ENCODE measurements at places on chromosomes 7 and 10. TPM values are rescaled to one million over a fixed set of nuclear protein-coding genes. Genes with fewer than 3 reads are reported as not detected.

The SLC26A3 gene
- total RNA-seq = not detected

The WNT8B gene
- not detected for total RNA-seq

The SLC13A4 gene
- not detected for total RNA-seq

The CHST15 gene
- total RNA-seq = 0.26 TPM

The CFAP58 gene
- total RNA-seq = not detected

The GAD2 gene
- not detected for total RNA-seq

GRCh38 chr7:44852590-44852989 is 4.7 kb upstream of the H2AZ2 start:
- no peak for DNase-seq
- H3K4me1 ChIP-seq = peaks cover 7% of the 10 kb centered on the region
- H3K36me3 ChIP-seq = peaks cover 2% of the 10 kb centered on the region
- no peak overlapping the region for H3K27ac ChIP-seq
- H3K27me3 ChIP-seq = no peaks in the 10 kb centered on the region
- no peak overlapping the region for H3K4me3 ChIP-seq

- H3K36me3 ChIP-seq = no peaks in the 10 kb centered on the region
- no peak for DNase-seq
- H3K27ac ChIP-seq = peak overlapping the region; percentile 79
- peaks cover 23% of the 10 kb centered on the region for H3K4me1 ChIP-seq
Observed at GRCh38 chr7:135795846-135796570, 47.4 kb upstream of the FAM180A start.

DNA sequence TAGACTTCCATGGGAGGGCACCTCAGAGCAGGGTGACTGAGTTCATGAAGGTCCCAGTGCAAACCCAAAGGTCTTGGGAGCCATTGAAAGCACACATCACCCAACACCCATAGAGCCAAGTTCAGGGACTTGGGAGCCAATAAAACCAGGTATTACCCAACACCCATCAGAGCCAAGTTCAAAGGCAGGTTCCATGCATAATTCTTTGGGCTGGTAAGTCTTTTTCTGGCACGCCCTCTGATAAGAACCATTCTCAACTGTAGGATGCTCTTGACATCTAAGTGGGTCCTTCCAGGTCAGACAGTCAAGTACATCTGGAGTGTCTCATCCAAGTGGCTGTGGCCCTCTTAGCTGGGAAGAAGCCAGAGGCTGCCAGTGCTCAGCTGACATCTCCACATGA is 63.2 kb downstream of the EBF3 start:
- no peak for DNase-seq
- H3K4me3 ChIP-seq = no peak overlapping the region
- H3K4me1 ChIP-seq = peaks cover 2% of the 10 kb centered on the region
- H3K36me3 ChIP-seq = no peaks in the 10 kb centered on the region
- H3K27me3 ChIP-seq = peaks cover 47% of the 10 kb centered on the region

GRCh38 chr10:23955456-23956225 is 253.3 kb upstream of the KIAA1217 start:
- no peak overlapping the region for H3K4me3 ChIP-seq
- no peak overlapping the region for H3K27ac ChIP-seq
- no peaks in the 10 kb centered on the region for H3K27me3 ChIP-seq
- DNase-seq = no peak
- H3K36me3 ChIP-seq = no peaks in the 10 kb centered on the region

DNA sequence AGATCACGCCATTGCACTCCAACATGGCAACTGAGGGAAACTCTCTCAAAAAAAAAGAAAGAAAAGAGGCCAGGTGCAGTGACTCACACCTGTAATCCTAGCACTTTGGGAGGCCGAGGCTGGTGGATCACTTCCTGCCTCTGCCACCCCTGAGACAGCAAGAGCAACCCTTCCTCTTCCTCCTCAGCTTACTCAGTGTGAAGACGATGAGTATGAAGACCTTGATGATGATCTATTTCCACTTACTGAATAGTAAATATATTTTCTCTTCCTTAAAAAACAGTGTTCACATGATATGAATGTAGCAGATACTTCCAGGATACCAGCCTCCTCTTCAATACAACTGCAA is 2.1 kb upstream of the ZKSCAN1 start:
- no peaks in the 10 kb centered on the region for H3K27me3 ChIP-seq
- DNase-seq = no peak
- peaks cover 14% of the 10 kb centered on the region for H3K4me1 ChIP-seq
- H3K27ac ChIP-seq = peak overlapping the region; percentile 14
- H3K4me3 ChIP-seq = no peak overlapping the region

GRCh38 chr10:28532337-28533185 is at the start of gene WAC:
WAC (plus strand) TSS chr10:28533118; CDS start chr10:28533580, 462 bp downstream.
- peak within 1 kb of the TSS; percentile 92 for H3K4me3 ChIP-seq
- H3K4me1 ChIP-seq = peaks cover 51% of the 10 kb centered on the region
- DNase-seq = peak; percentile 93
- peak within 1 kb of the TSS; percentile 96 for H3K27ac ChIP-seq

GRCh38 chr7:101767544-101767943 is 49.9 kb upstream of the CUX1 start:
- H3K27me3 ChIP-seq = peaks cover 11% of the 10 kb centered on the region
- H3K36me3 ChIP-seq = peaks cover 2% of the 10 kb centered on the region
- no peaks in the 10 kb centered on the region for H3K4me1 ChIP-seq
- no peak for DNase-seq

GRCh38 chr7:31783221-31783620 is 96.2 kb downstream of the PPP1R17 start:
- no peaks in the 10 kb centered on the region for H3K4me1 ChIP-seq
- H3K36me3 ChIP-seq = no peaks in the 10 kb centered on the region
- no peak overlapping the region for H3K27ac ChIP-seq
- no peaks in the 10 kb centered on the region for H3K27me3 ChIP-seq
- DNase-seq = no peak

DNA sequence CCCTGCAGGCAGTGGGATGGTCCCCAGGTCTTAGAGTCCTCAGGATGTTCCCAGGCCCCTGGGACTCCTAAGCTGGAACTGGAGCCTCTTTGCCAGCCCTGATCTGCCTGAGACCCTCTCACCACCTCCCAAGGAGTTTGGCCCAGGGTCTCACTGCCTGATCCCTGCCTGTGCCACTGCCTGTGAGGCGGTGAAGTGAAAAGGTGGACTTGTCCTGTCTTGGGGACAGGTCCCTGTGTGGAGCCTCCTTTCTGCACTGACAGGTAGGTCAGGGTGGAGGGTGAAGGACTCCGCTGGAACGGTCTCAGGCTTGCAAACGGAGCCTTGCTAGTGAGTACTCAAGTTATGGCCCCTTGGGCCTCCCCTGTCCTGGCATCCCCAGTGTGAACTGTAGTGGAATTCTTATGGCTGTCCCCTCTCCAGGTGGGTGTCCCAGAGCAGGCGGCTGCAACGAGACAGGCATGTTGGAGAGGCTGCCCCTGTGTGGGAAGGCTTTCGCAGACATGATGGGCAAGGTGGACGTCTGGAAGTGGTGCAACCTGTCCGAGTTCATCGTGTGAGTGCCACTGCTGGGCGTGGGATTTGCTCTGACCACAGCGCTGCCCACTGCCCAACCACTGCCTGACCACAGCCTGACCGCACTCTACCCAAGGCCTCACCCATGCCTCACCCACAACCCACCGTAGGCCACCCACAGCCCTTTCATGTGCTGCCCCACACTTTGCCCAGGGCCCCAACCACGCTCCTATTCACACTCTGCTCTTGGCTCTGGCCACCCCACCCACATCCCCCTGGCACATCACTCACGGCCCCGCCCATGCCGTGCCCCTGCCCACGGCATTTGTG is 19.5 kb downstream of the RAMP3 start:
- no peak overlapping the region for H3K4me3 ChIP-seq
- no peak for DNase-seq
- H3K27ac ChIP-seq = no peak overlapping the region
- peaks cover 7% of the 10 kb centered on the region for H3K4me1 ChIP-seq
- peaks cover 3% of the 10 kb centered on the region for H3K36me3 ChIP-seq
- peaks cover 22% of the 10 kb centered on the region for H3K27me3 ChIP-seq

- H3K4me3 ChIP-seq = peak overlapping the region; percentile 50
- H3K27me3 ChIP-seq = peaks cover 87% of the 10 kb centered on the region
- DNase-seq = no peak
- H3K36me3 ChIP-seq = no peaks in the 10 kb centered on the region
- H3K27ac ChIP-seq = no peak overlapping the region
Observed at GRCh38 chr10:99233000-99233688, 2.5 kb downstream of the HPSE2 start.

DNA sequence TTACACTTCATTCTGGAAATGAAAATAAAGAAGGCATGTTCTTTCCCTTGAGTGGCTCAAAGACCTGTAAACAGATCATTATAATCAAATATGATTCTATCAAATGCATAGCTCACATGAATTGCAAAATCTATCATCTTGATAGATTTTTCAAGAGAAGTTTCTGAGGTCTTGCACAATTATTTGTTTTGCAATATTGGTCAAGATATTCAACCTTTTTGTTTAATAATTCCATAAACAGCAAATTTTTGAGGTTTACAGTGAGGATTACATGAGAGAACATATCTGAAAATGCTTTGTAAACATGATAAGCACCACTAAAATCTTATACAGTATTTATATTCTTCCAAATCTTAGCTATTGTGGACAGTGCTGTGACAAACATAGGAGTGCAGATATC is 160.8 kb downstream of the HDAC9 start:
- H3K27me3 ChIP-seq = no peaks in the 10 kb centered on the region
- H3K36me3 ChIP-seq = no peaks in the 10 kb centered on the region
- no peak for DNase-seq
- no peak overlapping the region for H3K27ac ChIP-seq

DNA sequence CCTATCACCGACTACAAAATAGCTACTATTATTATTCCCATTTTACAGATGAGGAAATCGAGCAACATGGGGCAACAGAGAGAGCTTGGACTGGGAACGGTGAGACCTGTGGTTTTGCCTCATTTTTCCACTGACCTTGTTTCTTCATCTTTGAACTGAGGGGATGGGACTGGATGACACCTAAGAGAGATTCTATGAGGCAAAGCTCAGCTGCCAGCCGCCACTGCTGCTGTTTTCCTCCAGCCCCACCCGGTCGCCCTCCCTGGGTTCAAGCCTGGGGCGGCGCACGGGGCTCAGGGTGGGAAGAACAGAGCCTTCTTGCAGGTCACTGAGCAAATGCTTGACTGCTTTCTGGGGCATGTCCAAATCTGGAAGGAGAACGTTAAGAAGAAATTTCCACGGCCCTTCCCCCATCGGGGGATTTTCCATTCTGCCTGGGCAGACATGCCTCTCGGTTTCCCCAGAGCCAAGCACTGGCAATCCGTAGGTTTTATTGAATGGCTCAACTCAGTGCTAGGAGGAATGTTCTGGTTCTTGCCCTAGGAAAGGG is 12.3 kb downstream of the DDIT4 start:
- no peaks in the 10 kb centered on the region for H3K27me3 ChIP-seq
- H3K27ac ChIP-seq = peak overlapping the region; percentile 83

GRCh38 chr7:130393101-130393561 is 12.8 kb downstream of the CPA1 start:
- H3K27ac ChIP-seq = peak overlapping the region; percentile 68
- H3K36me3 ChIP-seq = no peaks in the 10 kb centered on the region
- H3K27me3 ChIP-seq = no peaks in the 10 kb centered on the region

DNA sequence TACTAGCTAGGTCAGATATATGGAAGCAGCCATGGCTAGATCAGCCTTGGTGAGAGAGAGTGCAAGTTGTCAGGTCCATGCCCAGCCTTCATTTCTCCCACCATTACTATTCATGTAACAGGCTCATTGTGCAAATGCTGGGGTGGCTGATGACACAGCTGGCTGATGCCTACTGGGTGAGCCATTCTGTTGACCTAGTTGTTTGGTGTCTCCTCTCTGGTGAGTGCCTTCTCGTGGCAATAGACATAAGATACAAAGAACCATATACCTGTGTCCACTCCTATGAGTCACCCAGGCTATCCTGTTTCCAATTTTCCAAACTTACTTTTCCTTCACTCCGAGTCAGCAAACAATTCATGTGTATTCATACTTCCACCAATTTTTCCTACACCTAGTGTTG is 46.0 kb downstream of the ZNF25 start:
- no peak overlapping the region for H3K4me3 ChIP-seq
- H3K27ac ChIP-seq = no peak overlapping the region
- no peaks in the 10 kb centered on the region for H3K36me3 ChIP-seq

DNA sequence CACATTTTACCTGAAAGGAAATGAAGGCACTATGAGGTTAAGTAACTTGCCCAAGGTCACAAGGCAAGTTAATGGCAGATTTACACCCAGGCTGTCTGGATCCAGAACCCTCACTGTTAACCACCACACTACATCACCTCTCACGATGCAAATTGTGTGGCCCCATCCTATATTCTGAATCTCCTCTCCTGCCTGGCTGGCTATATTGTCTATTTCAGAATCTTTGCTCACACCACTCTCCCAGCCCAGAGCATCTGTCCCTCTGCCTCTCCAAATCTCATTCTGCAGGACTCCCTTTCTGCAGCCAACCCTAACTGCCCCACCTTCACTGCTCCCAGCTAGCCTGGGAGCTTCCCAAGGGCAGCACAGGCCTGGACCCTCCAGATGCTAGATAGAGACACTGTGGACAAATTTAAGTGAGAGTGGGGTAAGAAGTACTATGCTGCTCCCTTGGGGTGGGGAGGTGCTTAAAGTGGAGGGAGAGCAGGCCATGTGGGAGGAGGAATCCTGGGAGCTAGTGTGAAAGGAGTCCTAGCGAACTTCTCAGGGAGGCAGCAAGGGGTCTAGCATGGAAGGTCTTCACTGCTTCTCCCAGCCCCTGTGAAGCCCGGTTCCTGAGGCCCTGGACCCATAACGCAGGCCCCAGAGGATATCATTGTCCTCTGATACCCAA is 786 bp downstream of the CUEDC2 start:
- DNase-seq = no peak
- peaks cover 43% of the 10 kb centered on the region for H3K4me1 ChIP-seq
- peak overlapping the region; percentile 96 for H3K27ac ChIP-seq
- H3K36me3 ChIP-seq = peaks cover 4% of the 10 kb centered on the region
- no peaks in the 10 kb centered on the region for H3K27me3 ChIP-seq
- H3K4me3 ChIP-seq = peak overlapping the region; percentile 94

GRCh38 chr10:70374775-70375614 is 7.4 kb downstream of the LRRC20 start:
- DNase-seq = no peak
- H3K4me3 ChIP-seq = no peak overlapping the region
- no peaks in the 10 kb centered on the region for H3K4me1 ChIP-seq
- H3K36me3 ChIP-seq = peaks cover 5% of the 10 kb centered on the region
- H3K27me3 ChIP-seq = no peaks in the 10 kb centered on the region
- H3K27ac ChIP-seq = no peak overlapping the region

DNA sequence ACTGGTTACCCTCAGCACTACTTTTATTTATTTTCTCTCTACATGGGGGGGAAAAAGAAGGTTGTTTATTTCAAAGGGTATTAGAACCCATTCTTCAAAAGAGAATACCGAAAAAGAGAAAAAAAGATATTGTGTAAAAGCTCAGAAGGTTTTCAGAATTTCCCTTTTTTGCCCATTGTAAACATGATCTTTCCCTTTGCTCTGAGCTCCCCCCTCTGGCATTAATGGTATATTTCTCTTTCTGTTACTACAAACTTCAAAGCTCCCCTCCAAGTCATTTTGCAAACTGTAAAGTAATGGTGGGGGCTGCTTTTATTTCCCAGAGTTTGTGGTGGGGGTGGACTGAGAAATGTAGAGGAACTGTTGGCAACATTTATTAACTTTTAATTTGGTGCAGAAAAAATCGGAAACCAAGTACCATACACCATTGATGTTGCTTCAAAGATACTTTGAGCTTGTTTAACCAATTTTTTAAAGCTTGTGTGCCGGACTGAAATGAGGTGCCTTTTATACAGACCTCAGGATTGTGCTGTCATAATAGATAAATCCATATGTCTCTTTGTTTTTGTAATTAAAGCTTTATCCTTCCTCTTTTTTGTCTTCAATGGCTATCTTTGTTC is 181.5 kb downstream of the EXOC4 start:
- peaks cover 12% of the 10 kb centered on the region for H3K4me1 ChIP-seq
- peaks cover 3% of the 10 kb centered on the region for H3K36me3 ChIP-seq
- no peak overlapping the region for H3K27ac ChIP-seq
- DNase-seq = no peak
- H3K27me3 ChIP-seq = no peaks in the 10 kb centered on the region
